ENCODE measurements at places on chromosomes 5 and 9.

- no peak for DNase-seq
Observed at GRCh38 chr5:172285226-172286143, 1.9 kb upstream of the UBTD2 start.

GRCh38 chr9:78765861-78766260, 468.9 kb downstream of the PSAT1 start:
- DNase-seq: no peak

GRCh38 chr5:131521252-131521651, 113.8 kb downstream of the RAPGEF6 start:
- DNase-seq: no peak

- no peak for DNase-seq
Observed at GRCh38 chr5:142737179-142737578, 33.0 kb upstream of the ARHGAP26 start.

GRCh38 chr9:109014608-109015280, 1.4 kb upstream of the CTNNAL1 start:
- no peak for DNase-seq

- peak; percentile 48 for DNase-seq
Observed at GRCh38 chr9:133142684-133143622, 20.8 kb downstream of the GBGT1 start.

DNA sequence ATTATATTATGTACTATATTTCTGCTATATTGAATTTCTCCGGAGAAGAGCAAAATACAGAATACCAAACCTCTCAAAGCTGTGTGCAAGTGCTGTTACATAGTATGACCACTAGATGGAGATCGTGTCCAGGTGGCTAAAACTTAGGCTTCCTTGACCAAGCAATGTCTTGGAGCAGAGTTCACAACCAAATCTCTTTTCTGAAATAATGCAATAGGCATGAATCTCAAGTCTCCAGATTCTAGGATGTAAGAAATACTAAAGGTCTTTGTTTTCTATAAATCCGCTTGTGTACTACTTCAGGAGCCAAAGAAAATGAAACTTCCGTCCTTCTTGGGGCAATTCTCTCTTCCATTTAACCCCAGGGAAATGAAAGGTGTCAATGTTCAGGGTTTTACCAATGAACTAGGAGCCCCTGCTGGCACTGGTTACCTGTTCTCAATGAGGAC, 181.5 kb upstream of the RAI14 start:
- DNase-seq: no peak
